Stimulated activated CD4-positive, alpha-beta T cell treated with anti-CD3 and anti-CD28 coated beads, Interleukin-4, amount 100 ng/mL, for 4 hours (primary cell): ENCODE measurements at places on chromosomes 6 and 20.
A peak's percentile ranks its signal among the peaks of the same experiment; 100 is the strongest.

DNA sequence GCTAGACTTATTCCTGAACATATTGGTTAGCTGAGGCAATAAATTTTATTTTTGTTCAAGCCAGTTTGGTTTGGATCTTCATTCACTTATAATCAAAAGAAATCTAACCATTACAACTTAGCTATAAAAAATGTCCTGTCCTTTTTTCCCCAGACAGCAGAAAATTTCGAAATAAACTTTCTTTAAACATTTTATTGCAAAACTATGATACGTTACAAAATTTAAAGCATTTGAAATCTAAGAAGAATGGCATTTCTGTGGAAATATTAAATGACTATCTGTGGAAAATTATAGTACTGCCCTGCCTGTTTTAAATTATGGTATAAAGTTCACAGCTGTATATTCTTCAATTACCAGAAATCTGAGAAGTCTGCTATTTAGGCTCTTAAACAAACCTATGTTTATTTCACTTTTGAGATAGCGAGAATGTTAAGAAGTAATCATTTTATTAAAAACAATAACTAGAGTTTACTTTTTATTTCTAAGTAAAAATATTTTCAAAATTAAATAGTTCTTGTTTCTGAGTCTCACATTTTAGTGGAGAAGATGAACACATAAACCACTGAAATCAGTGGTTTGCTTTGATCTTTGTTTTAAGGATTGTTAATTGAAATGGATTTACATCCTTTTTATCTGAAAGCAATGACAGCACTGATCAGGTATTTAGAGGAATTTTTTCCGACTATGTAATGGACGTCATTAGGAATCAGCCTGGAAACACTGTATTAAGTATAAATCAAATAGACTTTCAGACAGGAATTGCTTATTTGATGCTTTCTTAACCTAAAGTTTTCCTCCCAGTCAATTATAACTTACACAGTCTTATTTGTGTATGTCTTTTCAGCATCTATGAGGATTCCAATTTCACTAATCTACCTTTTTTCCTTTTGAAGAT is 553.7 kb downstream of the COL12A1 start:
- no peak for DNase-seq

DNA sequence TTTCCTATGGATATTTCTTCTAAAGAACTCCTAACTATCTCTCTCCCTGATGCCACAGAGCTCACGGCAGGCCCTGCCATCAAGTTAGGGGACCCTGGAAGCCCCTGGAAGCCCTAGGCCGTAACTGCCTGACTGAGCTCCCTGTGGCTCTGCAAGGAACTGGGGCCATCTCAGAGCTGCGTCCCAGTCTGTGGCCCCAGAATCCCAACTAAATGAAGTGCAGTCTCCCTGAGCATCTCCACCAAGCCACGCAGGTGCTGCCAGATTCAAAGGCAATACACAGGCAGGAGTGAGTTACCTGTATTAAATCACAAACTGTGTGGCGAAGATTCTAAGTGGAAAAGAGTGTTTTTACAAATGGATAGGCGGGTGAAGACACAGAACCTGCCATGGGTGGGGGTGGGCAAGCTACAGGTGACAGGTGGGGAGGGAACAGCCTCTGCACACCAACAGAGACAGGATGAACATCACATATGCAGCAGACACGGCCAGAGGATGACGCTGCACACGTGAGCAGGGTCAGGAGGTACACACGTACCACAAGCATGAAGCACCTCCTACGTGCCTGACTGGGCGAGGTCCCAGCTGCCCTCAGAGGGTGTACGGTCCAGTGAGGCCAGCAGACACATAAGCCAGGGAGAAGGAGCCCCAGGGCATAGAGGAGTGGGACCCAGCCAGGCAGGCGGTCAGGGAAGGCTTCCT is 358.5 kb downstream of the ZFAND3 start:
- no peak for DNase-seq

GRCh38 chr6:32151181-32151862 is 417 bp downstream of the PRRT1 start:
- no peak for DNase-seq

GRCh38 chr6:84836366-84836765 is 72.0 kb upstream of the TBX18 start:
- no peak for DNase-seq

DNA sequence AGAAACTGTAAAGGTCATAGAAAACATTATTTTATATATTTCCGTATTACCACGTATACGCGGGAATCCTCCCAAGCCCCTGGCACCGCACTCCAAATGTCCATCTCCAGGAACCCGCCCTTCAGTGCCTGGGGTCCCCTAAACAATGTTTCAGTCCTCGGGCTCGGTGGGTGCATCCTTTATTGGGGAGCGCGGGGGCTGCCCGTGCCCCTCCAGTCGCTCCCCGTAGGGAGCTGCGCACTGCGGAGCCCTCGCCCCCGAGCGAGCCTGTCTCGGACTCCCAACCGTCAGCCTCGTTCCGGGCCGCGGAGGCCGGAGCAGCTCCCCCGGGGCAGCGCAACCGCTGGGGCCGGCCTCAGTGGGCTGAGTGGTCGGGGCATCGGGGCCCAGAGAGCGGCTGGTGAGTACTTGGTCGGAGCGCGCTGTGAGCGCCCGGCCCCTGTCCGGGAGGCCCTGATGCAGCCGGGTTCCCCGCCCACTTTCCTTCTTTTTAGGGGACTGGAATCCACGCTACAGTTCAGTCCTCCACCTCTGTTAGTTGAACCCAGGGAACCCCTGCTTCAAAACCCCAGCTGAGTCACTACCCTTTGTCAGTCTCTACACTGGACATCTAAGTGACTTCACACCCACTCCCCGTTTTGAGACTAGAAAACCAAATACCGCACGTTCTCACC is at the start of gene DNAH8:
Gene DNAH8 (plus strand): TSS at position 296 of the 674 bp plus-strand sequence. CDS start 7,499 bp downstream, outside the sequence.
- DNase-seq, result peak; percentile 6

DNA sequence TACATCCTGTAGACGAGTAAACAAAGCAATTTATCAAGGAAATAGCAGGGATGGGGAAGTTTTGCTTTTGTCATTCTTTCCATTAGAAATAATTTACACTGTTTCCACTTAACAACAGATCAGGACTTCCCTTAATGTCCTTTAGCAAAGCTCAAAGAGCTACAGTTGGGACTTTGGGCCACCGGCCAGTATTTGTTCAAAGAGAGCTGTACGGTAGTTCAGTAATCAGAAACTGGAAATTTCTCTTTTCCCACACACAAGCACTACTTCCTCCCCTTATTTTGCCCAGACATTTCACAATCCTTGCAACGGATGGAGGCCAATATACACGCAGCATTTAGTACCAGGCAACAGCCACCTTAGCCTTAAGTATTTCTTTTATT is 12.1 kb upstream of the HINT3 start:
- no peak for DNase-seq

- no peak for DNase-seq
Observed at GRCh38 chr6:81614292-81614691, 138.2 kb downstream of the TENT5A start.

DNA sequence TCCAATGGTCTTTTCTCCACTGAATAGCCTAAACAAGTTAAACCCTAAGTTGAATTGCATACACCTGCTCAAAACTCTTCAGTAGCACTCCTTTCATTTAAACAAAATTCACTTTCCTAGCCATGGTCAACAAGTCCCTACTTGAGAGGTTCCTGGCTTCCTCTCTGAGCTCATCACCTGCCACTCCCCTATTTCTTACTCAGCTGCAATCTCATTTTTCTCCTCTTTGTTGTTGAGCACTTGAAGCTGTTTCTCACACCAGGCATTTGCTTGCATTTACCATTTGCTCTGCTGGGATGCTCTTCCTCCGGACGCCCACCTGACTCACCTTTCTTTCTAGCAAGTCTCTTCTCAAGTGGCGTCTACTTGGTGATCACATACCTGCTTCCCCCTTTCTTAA is 38.5 kb downstream of the EDN1 start:
- no peak for DNase-seq

- no peak for DNase-seq
Observed at GRCh38 chr6:26743941-26744699, 84.6 kb upstream of the ZNF322 start.
